ENCODE measurements at places on chromosomes 3 and 15.
A peak's percentile ranks its signal among the peaks of the same experiment; 100 is the strongest.

- no peak for DNase-seq
Measured at GRCh38 chr3:141039589-141039988, 11.6 kb upstream of the SPSB4 start.

DNA sequence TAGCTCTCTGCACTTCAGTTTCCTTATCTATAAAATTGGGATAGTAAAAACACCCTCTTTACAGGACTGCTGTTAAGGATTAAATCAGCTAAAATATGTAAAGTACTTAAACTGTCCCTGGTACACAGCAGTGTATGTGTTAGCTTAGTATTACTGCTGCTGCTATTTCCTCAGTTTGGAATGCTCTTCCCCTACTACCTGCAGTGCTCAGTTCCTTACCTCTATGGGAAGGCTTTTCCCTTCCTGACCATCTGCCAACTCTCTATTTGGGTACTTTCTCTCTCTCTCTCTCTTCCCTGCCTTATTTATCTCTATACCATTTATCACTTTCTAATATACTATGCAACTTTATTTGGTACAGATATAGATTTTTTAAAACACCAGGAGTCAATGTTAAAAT lies 26.5 kb downstream of the KPNA4 start:
- DNase-seq: no peak

GRCh38 chr3:48564022-48564421 lies 441 bp upstream of the UCN2 start:
- peak; percentile 49 for DNase-seq

GRCh38 chr3:81910244-81910852 lies 148.9 kb upstream of the GBE1 start:
- no peak for DNase-seq

DNA sequence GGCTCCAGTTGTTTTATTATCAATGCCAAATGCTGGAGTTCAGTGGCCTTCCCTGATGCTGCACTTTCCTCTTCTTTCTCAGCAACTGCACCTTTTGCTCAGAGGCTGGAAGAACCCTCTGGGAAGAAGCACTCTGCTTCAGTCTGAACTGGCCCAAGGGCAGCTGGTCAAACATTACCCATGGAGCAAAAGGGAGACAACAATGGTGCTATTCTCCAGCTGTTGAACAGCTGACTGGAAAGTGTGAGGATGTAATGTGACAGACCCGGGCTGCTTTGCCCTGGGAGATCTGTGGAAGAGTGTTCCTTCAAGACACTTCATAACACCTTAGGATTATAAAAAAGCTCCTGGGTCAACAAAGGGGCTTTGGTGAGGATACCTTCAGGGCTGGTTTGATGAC lies 84.9 kb downstream of the EPHB1 start:
- no peak for DNase-seq

DNA sequence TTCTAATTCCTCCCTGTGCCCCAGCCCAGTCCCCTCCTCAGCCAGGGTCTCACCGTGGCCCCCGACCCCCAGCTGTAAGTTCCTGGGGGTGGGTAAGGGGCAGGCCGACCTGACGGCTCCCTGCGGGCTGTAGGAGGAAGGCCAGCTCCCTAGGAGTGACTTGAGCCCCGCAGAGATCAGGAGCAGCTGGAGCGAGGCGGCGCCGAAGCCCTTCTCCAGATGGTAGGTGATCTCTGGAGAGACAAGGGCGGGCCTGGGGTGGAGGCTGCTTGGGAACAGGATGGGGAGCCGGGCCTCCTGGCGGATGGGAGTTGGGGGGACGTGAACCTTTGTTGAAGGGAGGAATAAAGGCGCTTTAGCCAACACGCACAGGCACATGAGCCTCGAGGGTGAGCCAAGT lies 4.2 kb downstream of the SLC28A1 start:
- DNase-seq: no peak

- DNase-seq: no peak
Measured at GRCh38 chr3:65019443-65020055, 331.7 kb upstream of the ADAMTS9 start.

GRCh38 chr3:105988540-105989212 lies 119.9 kb upstream of the CBLB start:
- no peak for DNase-seq

GRCh38 chr3:124438813-124439212 lies 291.4 kb upstream of the UMPS start:
- no peak for DNase-seq

- DNase-seq: no peak
Measured at GRCh38 chr15:68517285-68517761, 61.5 kb upstream of the CORO2B start.

DNA sequence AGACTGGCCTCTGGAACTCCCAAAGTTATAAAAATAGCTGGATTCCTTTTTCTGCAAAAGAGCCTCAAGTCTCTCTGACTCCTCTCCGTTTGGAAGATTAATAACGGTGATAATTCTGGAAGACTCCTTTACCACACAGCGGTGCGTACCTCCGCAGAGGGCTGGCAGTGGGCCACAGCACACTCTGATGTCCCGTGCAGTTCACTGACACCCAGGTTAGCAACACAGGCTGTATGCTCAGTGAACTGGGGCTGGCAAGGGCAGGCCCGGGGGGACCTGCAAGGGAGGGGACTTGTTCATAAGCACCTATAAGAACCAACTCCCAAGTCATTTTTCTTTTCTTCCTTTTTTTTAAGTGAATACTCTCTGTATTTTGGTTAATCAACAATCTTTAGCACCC lies 120.3 kb upstream of the TJP1 start:
- no peak for DNase-seq

DNA sequence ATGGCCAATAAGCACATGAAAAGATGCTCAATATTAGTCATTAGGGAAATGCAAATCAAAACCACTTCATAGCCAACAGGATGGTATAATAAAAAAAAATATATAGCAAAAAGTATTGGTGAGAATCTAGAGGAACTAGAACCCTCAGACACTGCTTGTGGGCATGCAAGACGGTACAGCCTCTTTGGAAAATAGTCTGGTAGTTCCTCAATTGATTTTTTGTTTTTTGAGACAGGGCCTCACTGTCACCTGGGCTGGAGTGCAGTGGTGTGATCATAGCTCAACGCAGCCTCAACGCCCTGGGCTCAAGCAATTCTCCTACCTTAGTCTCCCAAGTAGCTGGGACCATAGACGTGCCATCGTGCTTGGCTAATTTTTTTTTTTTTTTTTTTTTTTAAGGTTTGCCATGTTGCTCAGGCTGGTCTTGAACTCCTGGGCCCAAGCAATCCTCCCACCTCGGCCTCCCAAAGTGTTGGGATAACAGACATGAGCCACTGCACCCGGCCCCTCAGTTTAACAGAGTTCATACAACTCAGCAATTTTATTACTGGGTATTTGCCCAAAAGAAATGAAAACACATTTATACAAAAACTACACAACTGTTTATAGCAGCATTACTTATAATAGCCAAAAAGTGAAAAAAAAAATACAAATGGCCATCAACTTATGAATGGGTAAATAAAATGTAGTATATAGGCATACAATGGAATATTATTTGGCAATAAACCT lies 5.1 kb downstream of the PRC1 start:
- DNase-seq: no peak

GRCh38 chr15:43789409-43789808 lies 2.7 kb upstream of the SERF2 start:
- no peak for DNase-seq

GRCh38 chr3:9195390-9195789 lies 54.1 kb downstream of the SRGAP3 start:
- DNase-seq: no peak

DNA sequence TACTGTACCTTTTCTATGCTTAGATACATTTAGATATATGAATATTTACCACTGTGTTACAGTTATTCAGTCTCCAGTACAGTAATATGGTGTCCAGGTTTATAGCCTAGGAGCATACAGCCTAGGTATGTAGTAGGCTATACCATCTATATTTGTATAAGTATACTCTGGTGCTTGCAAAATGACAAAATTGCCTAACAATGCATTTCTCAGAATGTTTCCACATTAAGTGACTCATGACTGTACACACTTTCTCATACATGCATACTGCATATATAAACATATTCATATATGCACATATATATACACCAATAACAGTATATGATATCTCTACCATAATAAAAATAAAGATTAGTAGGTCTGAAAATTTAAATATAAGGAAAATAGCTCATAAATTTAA lies 169.3 kb downstream of the DPH6 start:
- no peak for DNase-seq

DNA sequence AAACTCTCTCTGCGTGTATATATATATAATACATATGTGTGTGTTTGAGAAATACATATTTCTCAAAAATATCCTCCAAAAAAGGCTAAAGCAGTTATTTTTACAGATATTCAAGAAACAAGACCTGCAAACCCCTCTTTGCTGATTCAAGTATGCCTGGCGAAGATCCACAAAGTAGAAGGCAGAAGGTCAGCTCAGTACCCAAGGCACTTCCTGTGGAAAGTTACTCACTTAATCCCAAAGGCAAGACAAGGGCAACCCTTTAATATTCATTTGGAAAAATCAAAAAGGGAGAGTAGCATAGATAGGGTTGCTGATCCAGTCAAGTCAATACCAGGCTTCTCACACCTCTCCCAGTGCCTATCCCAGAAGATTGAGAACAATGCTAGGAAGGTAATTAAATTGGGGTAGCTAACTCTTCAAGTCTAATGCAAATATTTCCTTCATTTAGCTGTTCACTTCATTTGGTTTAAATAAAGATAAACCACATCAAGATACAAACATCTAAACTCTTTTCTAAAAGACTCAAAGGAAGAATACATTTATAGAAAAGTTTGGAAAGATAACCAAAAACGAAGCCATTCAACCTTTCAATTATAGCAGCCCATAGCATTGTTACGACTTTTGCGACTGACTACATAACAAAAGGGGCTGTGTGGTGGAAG lies 7.2 kb downstream of the COX17 start:
- no peak for DNase-seq

- peak; percentile 79 for DNase-seq
Measured at GRCh38 chr15:88894348-88894818, 961 bp downstream of the HAPLN3 start.

DNA sequence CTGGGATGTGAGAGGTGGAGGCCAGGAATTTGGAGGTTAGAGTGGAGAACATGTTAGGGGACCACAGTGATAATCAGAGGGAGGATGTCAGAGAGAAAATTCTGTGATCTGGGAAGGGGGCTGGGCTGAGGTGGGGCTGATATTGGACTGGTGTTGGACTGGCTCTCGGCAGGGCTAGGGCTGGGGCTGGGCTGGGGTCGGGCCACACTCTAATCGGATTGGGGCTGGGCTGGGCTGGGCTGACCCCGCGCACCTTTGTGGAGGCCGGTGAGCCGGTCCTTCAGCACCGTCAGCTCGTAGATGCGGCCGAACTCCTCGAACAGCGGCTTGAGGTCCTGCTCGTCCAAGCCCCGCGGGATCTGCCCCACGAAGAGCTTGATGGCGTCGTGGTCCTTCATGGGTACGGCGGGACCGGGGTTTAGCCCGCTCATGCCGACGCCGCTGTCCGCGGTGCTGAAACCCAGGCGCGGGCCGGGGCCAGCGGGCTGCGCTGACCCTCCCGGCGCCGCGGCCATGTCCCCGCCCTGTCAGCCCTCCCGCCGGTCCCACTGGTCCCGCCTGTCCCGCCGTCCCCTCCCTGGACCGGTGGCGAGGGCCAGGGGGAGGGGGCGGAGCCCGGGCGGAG lies 485 bp downstream of the CELF6 start:
- DNase-seq: peak; percentile 5

DNA sequence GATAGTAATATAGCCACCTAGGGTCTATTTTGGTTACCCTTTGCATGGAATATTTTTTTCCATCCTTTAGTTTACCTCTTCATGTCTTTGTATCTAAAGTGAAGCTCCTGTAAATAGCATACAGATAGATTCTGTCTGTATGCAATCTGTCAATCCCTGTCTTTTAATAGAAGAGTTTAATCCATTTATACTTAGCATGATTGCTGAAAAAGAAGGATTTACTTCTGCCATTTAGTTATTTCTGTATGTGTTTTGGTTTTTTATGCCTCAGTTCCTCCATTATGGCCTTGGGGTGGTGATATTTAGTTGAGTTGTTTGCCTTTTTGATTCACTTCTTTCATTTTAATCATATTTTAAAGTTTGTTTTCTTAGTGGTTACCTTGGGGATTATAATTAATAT lies 29.0 kb downstream of the PCCB start:
- no peak for DNase-seq

- DNase-seq: no peak
Measured at GRCh38 chr3:173869766-173870165, 472.2 kb downstream of the NLGN1 start.

- DNase-seq: no peak
Measured at GRCh38 chr3:189232790-189233189, 61.0 kb downstream of the TPRG1 start.

- no peak for DNase-seq
Measured at GRCh38 chr3:132596326-132596725, 744 bp upstream of the ACKR4 start.

DNA sequence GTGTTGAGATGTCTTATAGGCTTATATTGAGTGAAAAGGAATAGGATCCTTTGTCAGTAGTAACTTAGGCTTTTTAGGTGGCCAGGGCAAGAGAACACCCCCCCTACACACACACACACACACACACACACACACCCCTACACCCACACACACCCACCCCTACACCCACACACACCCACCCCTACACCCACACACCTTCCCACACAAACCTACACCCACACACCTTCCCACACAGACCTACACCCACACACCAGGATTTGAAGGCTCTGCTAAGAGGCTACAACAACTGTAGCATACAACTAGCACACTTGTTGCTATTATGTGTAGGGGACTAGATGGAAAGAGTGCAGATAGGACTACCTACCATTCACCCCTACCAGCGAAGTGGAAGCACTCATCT lies 172.6 kb downstream of the PGPEP1L start:
- DNase-seq: no peak

DNA sequence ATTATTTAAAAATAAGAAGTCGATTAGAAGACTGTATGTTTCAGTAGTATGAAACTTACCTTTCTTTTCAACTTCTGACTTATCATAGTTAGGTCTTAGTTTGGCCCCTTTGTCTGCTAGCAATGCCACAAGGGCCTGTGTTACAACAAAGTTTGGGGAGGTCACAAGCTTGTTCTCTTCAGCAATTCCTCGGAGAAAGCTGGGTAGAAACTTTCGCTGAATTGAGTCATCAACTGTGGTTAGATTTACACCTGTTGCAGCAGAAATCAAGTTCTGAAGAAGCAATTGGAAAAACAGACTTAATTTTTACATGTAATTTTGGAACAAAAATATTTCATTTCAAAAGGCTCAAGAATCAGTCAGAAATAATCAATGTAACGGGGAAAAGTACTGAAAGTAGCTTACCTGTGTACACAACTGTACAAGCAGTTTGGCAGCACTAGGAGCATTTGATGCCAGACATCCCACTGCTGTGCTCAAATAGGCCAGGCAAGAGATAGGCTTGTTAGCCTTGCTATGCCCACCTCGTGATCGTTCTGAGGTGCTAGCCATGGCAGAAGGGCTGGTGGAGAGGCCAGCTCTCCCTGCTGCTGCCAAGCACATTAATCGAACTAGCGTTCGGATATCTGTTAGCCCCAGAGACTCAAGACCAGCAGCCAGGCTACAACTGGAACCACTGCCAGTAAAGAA lies 58.6 kb downstream of the FBXL22 start:
- DNase-seq: no peak

- no peak for DNase-seq
Measured at GRCh38 chr3:196590279-196590678, 21.8 kb downstream of the FBXO45 start.

GRCh38 chr15:56839641-56840040 lies 78.8 kb upstream of the TCF12 start:
- DNase-seq: no peak
